NCI-H1930 (cell line): ENCODE measurements at places on chromosomes 7 and 10.

DNA sequence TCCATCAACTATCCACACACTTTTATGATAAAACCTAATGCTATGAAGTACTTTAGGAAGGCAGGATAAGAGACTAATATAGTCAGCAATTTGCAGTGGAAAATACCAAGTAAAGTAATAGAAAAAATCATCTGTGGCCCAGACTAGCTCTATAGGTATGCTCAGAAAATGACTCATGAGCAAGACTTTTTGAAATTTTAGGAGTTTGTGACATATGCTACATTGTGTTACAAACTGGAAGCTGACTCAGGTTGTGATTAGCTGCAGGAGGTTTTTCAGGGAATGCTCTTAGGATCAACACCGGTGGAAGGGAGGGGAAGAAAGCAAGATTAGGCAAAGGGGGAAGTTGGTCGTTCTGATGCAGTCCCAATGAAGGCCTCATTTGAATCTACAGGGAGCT, 56.1 kb downstream of the FEZF1 start:
- DNase-seq = no peak

DNA sequence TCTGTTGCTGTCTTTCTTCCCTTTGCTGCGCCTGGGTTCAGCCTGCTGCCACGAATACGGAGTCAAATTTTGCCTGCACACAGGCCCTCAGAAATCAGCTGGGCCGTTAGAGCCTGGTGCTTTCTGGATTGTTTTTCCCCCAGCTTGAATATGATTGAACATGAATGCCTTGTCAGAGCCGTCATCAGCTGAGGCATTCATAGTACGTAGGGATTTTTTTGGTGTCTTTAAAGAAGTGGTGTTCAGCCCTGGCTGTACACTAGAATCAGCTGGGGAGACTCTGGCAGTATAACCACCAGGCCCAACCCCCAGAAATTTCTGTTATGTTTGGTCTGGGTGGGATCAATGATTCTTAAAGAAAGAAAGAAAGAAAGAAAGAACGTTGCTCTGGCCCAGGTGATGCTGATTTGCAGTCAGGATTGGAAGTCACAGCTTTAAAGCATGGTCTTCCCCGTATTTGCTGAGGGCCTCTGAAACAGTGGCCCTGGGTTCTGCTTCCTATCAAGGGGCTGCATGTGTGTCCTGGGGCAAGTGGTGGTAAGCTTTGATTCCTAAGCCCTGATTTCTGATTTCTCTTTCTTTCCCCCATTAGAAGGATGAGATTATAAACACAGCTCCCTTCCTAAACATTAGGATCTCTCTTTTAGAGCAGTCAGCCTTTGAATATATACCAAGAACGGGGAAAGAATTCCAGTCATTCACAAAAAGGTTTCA, 24.7 kb downstream of the NUB1 start:
- DNase-seq = no peak

DNA sequence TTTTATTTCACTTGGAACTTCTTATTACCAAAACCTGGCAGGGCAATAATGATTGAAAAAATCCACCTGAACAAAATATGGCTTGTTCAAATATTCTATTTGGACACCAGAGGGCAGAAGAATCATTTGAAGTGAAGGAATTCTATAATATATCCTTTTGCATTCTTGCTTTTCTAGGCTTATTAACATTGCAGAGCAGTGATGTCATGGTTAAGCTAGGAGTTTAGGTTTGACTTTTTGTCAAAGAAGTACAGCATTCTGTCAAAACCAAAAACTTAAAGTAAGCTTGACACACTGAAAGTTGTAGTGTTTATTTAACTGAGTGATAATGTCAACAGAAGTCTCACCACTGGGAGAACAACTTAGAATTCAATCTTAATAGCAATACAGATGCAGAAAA, 156.0 kb downstream of the SEMA3D start:
- DNase-seq = no peak

DNA sequence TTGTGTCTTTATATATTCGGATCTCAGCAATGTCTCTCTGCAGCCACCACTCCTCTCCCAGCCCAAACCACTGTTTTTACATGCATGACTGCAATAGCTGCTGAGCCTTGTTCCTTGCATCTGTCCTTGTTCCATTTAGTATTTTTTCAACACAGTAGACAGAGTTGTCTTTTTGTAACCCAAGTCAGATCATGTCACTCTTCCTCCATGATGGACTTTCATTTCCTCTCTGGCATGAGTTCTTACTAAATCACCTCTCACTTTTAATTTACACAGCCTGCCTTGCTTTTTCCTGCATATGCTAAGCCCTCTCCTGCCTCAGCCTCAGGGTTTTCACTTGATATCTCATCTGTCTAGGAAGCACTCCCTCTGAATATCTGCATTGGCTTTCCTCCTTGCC, 353.2 kb downstream of the HGF start:
- no peak for DNase-seq

DNA sequence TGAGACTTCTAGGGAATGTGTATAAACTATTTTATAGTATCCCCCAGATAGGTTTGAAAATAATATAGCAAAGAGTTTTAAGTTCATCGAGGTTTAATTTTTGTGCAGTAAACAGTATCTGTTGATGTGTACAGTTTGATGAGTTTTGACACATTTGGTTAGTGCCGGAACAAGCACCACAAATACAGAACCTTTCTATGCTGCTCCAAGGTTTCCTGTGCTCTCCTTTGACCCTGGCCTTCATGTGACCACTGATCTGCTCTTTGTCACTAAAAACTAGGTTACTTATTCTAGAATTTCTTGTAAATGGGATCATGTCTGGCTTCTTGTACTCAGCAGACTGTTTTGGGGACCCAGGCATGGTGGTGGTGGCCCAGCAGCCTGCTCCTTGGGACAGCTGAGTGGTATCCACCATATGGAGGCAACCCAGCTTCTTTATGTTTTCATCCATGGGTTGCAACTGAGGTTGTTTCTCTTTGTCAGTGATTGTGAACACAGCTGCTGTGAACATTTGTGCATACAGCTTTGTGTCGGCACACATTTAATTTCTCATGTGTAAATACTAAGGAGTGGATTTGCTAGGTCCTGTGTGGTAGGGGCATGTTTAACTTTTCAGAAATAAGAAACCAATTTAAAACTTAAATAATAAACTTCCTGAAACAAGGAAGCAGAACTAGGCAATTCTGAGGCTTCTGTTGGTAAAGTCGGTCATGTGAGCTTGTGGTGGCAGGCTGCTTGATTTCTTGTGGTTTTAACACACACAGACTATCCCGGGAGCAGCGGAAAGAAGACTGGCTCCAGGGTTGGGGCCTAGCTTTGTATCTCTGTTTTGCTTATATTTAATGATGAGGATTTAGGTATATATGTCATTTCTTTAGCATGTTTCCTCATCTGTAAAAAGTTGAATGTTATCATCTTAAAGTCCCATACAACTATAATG, 219.4 kb downstream of the ABCA13 start:
- DNase-seq = no peak

- no peak for DNase-seq
Measured at GRCh38 chr7:155344270-155344617, 46.6 kb downstream of the INSIG1 start.

GRCh38 chr10:116720241-116720643, 22.1 kb downstream of the HSPA12A start:
- no peak for DNase-seq

DNA sequence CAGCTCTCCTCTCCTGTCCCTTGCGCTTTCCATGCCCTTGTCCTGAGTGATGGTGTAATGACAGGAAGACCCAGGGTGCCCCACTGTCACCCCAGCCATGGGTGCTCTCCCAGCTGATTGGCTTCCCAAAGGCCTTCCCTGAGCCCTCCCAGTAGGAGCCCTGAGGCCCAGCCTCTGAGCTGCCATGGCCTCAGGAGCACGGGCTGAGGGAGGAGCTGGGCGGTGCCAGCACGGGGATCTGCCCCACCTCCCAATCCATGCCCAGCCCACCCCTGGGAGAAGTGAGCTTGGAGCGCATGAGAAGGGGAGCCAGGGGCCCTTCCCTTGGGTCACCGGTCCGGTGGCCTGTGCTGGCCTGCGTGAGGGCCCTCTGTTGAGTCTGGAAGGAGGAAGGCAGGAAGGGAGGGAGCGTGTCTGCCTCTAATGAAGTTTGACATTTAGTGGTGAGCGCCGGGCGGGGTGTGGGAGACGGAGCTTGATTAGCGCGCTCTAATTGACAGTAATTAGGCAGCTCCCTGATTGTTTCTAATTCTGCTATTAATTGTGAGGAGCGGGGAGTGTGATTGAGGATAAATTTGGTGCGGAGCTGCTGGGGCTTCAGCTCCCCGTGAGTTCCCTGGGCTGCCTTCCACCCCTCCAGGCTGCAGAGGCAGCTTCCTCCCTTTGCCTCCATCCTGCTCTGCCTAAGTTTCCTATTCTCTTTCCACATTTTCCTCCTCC, 28.3 kb downstream of the GBX1 start:
- no peak for DNase-seq

DNA sequence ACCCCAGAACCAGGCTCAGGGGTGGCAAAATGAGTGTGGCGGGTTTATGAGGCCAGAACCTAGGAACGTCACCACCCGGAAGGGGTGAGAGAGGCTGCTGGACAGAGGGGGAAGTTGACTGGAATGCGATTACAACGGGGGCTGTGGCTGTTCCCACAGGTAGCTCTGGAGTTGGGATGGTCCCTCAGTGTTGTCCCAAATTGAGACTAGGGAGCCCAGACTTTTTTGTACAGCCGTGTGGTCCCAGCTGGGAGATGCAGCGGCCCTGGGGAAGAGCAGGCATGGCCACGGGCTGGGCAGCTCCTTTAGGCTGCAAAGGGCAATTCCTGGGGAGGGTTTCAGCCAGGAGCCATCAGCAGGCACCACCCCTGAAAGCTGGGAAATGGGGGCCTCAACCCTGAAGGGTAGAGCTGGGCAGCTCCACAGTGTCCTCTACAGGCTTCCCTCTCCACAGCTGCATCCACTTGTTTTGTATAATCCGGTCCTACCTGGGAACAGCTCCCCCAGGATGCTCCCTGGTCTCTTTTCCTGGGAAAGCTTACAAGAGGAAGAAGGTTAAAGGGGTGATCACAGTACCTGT, 11.0 kb upstream of the GDF10 start:
- no peak for DNase-seq

DNA sequence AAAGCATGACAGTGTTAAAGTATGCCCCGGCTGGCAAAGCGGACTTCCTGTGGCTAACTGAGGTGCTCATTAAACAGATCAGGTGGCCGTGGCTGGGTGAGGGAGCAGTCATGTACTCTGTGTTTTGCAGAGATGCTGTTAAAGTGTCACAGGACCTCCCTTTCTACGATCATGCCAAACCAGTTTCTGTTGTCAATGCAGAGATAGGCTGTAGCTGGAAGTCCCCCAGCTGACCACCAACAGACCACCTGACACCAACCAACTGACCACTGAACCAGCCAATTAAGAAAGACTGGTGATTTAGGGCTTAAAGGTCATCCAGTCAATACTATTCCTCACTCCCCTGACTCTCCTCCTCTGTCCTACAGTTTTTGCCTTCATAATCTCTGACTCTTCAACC, 431.1 kb upstream of the LRGUK start:
- DNase-seq = no peak

GRCh38 chr10:22700489-22700888, 13.9 kb downstream of the PIP4K2A start:
- DNase-seq = no peak

- DNase-seq = no peak
Measured at GRCh38 chr10:76763376-76763775, 874.2 kb downstream of the KCNMA1 start.

DNA sequence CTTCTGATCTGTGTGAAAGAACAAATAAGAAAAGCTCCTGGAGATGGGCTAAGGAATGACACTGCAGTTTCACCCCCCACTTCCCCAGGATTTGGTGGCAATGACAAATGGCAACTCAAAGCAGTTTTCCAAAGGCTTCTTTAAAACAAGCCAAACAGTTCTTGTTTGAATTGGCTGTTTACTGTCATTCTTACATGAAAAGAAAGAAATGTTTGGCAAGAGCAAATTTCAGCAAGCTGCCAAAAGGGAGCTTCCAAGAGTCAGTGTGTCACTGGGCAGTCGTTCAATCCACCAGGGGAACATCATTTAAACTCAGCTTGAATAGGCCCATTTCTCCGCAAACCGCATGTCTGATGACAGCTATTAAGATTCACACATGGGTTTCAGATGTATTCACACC, 119.0 kb upstream of the RHOBTB1 start:
- no peak for DNase-seq
